ENCODE measurements at places on chromosomes 7 and 10.

DNA sequence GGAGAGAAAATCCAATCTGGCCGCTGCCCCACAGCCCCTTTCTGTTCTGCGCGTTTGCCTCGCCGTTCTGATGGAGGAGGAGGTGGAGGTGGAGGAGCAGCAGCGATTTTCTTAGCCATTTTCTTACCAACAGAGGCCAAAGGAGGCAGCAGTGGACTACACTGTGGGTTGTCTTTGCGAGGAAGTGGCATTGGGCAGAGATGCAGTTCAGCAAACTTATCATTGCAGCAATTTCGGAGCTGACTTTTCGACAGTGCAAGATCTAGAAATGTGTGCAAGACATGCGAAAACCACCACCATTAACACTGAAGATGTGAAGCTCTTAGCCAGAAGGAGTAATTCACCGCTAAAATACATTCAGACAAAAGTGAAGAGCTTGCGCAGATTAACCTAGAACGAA, 1.9 kb upstream of the ARL4A start:
- DNase-seq, result peak; percentile 24

DNA sequence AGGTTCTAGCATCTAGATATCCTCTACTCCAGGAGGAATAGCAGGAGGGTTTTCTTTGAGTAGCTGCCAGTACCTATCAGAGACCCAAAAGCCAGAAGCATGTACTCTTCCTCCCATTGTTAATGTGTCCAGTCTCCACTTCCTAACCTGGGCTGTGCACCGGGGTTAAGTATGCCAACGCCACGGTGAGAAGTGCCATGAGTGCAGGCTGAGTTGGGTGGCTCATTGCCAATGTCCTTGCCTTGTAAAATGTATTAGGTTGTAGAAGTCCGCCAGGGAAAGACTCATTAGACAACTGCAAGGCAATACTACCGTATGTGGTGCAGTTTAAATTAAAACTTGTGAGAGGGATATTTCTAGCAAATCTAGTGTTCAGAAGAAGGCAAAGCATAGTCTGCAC, 55.0 kb upstream of the PRR15 start:
- no peak for DNase-seq

GRCh38 chr10:44278837-44279324, 106.0 kb downstream of the CXCL12 start:
- no peak for DNase-seq

DNA sequence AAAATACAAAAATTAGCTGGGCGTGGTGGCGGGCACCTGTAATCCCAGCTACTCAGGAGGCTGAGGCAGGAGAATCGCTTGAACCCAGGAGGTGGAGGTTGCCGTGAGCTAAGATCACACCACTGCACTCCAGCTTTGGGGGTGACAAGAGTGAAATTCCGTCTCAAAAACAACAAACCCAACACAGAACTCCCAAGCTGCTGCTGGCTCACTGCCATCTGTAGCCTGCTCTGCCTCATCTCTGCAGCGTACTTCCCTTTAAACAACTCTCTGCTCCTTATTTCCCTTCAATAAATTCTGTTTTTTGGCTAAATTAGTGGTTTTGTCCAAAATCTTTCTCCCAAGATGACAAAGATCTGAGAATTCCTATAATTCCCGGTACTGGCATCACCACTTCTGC, 189.2 kb upstream of the GALNT17 start:
- no peak for DNase-seq

DNA sequence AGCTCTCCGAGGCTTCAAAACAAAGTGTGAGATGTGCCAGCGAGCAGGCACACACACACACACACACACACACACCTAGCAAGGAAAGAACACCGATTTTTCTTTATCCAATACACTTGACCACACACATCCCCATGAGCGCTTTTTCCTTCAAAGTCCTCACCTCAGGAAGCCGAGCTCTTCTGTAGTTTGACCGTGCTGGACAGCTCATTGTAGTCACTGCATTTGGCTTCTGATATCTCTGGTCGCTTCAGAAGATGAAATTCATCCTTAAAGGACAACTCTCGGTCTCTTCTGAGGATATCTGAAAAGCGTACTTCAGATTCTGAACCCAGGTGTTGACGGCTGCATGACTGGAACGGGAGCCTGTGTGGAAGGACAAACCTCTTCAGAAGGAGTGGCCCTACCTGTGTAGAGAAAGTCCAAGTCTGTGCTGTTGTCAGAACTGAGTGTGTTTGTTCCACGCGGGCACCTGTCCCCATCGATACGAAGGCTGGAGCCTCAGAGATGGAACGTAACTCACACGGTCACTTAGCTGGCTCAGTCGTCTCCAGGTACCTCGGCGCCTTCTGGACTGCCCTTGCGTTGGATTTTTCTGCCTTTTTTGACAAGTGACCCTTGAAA, 28.1 kb upstream of the SHH start:
- no peak for DNase-seq

- no peak for DNase-seq
Measured at GRCh38 chr10:85832988-85833387, 533.6 kb downstream of the GRID1 start.

GRCh38 chr10:25498645-25499044, 323.8 kb downstream of the GPR158 start:
- no peak for DNase-seq

- no peak for DNase-seq
Measured at GRCh38 chr7:36117203-36117840, 35.7 kb upstream of the EEPD1 start.

DNA sequence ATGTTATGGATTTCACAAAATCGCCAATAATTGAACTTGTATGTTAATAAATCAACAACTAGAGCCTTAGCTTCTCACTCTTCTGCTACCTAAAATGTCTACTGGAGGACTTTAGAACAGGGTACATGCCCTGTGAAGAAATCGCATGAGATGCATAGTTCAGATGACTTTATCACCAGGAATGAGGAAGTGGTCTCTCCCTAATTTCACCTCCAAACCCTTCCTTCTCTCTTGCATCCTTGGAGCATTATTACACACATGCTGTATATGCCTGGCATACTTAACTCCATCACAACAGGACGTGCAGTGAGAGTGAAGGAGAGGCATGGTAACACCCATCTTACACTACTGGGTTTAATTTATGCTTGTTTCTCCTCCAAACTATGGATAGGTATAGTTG, 27.8 kb downstream of the RHEB start:
- peak; percentile 93 for DNase-seq

DNA sequence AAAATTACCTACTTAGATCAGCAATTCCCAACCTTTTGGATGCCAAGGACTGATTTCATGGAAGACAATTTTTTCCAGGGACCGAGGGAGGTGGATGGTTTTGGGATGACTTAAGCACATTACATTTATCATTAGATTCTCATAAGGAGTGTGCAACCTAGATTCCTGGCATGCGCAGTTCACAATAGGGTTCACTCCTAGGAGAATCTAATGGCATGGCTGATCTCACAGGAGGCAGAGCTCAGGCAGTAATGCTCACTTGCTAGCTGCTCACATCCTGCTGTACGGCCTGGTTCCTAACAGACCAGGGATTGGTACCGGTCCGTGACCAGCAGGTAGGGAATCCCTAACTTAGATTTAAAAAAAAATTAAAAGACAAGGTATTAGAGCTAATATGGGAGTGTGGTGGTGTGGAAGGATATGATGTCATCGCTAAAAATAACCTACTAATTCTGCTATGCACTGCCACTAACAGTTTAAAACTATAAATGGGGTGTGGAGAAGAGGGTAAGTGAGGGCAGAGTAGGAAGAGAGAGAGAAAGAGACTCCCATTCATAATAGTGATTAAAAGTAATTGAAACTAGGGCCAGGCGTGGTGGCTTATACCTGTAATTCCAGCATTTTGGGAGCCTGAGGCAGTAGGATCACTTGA, 282.7 kb downstream of the BAMBI start:
- DNase-seq, result no peak

DNA sequence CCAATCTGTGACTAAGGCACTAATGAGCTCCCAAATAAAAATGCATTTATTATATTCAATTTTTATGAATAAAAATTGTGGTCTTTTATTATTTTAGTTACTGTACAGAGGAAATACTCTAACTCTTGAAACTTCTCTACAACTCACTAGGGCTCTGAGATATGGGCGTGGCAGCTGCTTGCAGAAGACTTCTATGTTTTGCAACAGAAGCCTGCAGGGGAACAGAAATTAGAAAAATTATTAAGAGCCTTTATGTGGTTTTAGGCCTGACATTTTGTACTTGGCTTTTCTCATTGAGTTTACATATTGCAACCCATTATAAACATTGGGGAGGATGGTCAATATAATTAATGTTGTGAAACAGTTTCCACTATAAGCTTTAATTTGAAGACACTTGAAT, 581.4 kb downstream of the TNS3 start:
- no peak for DNase-seq

DNA sequence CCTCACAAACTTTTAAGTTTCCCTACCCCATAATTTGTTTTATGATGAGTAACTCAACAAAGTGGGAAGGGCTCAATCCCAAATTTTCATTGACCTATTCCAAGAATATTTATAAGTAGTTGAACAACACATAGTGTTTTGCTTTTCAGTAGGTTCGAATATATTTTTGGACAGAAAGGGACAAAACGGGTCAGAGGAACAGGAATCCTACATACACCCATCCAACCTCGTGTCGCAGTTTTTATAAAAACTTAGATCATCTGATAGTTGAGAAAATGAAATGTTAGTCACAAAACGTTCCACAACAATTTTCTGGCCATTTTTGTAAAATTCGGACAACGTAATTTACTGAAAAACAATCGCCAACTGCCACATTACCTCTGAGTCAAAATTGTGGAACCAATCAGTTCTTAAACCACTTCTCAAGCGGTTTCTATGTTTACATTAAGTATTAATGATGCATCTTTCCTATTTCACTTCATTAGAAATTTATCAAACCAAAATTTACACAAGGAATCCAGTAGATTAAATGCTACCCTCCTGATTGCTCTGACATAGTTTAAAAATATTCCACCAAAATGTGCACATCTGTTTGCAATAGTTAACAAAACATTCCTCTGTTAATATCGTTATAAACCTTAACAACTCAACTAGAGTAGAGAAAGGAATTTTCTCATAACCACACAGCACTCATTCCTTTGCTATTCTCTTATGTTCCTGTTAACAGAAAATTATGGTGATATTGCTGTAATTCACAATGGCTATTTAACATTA, 6.3 kb downstream of the WNT16 start:
- DNase-seq, result peak; percentile 82

GRCh38 chr7:85341121-85341520, 154.3 kb upstream of the SEMA3D start:
- DNase-seq, result no peak

DNA sequence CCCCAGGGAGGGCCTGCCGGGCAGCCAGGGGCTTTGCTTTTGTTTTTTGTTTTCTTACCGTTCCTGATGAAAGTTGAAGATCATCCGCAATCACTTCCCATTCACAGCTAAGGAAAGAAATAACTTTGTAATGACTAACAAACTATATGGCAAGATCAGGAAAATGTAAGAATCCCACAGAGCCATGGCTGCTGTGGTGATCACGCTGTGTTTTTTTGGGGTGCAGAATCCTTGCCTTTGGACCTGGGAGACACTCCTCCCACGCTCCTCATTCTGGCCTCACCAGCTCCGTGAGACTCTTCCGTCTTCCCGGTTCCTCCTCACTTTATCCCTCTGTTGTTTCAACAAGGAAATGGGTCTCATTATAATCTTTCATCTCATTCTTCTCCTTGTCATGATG, 443.0 kb upstream of the MGMT start:
- DNase-seq, result no peak

DNA sequence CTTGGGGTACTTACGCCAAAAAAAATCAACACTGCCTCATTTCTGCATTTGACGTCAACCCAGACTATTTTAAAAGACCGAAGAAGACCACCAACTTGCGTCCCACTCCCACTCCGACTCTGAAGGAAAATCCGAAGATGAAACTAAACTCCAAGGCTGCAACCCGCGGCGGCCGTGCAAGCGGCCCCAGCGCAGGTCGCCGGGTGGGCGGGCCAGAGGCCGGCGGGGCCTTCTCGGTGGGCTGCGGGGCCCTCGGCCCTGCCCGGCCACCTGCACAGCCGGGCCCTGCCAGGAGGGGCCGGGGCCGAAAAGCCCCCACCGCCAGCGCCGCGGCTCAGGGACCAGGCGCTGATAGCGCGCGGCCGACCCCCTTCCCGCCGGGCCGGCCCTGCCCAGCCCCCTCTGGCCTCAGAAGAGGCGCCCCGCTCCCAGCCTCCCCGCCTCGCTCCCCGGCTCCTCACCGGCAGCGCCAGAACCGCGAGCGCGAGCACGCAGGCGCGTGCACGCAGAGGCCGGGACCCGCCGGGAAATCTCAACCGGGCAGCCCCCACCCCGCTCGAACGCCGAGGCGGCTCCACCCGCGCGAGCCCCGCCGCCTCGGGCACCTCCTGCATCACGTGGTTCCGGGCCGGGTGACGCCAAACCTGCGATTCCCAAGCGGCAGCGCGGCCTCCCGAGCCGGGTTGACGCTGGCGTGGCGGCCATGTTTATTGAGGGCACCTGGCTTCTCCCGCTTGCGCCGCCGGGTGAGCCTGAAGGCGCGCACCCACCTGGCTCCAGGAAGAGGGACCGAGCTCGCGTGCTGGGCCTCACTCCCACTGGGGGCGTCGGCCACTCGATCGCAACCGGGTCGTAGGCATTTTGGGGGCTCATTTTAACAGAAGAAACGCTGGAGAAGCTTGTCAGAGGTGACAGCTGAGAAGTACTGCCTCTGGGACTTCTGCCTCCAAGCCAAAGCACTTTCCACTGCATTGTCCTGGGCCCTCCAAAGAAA, at the start of gene C7orf25:
C7orf25 (minus strand) TSS at position 617 of the 994 bp plus-strand sequence. CDS start 1,170 bp downstream, outside the sequence.
- peak; percentile 94 for DNase-seq

- peak; percentile 79 for DNase-seq
Measured at GRCh38 chr7:5595545-5596045, 172.0 kb upstream of the TNRC18 start.

DNA sequence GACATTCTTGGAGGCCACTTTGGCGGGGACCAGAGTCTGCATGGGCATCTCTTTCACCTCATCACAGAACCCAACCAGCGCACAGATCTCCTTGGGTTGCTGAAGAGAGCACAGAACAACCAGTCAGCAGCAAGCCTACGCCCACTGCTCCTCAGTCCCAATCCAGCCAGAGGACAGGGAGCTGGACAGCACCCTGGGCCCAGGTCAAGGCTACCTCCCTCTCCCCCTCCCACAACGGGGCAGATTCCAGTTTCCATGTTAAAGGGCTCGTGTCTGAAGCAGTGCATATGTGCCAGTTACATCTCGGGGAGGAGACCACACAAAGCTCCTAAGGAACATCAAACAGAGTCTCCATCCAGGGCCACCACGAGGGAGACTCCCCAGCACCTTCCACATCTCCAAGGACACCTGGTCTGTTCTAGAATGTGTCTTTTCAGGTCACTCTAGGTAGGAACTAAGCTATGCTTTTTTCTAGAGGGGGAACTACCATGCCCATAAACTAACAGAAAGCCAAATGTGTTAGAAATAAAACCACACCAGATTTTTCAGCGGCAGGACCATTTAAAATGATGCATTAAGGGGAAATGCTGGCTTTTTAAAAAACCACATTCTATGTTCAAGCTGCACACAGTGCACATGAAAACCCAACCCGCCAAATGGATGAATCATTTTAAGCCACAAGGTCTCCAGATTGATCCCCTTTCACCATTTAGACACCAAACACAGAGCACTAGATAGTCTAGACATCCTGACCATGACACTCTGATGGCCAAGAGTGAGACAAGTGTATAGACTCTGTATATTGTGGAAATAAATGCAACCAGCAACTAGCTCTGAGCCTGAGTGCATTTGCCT, 28.9 kb downstream of the PSAP start:
- peak; percentile 67 for DNase-seq

Data from fibroblast of skin of right quadriceps (primary cell).